ENCODE measurements at places on chromosomes 6 and 20.

DNA sequence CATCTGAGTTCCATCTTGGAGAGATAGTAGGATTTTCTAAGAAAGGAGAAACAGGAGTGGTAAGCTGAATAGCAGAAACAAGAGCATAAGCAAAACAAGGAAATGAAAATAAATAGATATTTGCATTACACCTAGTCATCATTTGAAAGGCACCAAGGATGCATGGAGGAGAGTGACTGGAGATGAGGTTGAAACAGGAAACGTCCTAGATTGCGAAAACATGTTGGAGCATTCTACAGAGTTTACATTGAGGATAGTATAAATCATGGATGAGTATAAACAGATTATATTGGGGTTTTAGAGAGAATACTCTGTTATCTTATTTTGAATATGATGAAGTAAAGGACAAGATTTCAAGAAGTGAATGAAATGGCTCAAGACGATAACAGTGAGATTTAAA, 507.3 kb downstream of the EYS start:
- no peak for DNase-seq

GRCh38 chr20:50745634-50746137, 14.3 kb downstream of the PARD6B start:
- no peak for DNase-seq

DNA sequence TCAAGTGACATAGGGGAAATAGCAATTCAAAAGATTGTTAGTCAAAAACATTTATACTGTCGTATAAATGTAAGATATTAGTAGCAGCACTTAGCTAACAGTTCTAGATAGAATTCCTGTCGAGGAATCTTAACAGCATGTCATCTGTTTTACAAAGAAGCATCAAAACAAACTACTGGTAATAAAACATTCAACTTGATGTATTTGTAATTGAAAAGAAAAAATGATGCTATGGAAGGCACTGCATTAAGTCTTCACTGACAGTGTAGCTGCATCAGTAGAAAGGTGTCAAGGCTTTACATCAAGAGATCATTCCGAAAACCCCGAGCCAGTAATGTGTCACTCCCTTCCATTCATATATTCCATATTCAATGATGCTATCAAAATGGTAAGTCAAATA, 223.5 kb downstream of the TBC1D32 start:
- DNase-seq: no peak

DNA sequence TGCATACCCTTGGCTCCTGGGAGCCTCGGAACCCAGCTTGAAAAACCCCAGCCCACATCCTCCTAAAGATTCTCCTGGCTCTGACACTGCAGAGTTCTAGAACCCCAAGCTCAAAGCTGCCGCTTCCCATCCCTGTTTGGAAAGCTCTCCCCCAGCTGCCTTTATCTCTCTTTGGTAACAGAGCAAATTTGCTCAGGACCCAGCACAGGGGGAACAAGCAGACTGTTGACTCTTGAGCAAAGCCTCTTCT, 38.9 kb downstream of the HNF4A start:
- DNase-seq: no peak

GRCh38 chr6:84095156-84095555, 61.6 kb downstream of the MRAP2 start:
- DNase-seq: no peak

- DNase-seq: no peak
Observed at GRCh38 chr6:148547110-148547509, 199.7 kb upstream of the UST start.

- no peak for DNase-seq
Observed at GRCh38 chr6:96992343-96992730, 67.8 kb downstream of the KLHL32 start.
